ENCODE measurements at places on chromosomes 4 and X.
A peak's percentile ranks its signal among the peaks of the same experiment; 100 is the strongest.

DNA sequence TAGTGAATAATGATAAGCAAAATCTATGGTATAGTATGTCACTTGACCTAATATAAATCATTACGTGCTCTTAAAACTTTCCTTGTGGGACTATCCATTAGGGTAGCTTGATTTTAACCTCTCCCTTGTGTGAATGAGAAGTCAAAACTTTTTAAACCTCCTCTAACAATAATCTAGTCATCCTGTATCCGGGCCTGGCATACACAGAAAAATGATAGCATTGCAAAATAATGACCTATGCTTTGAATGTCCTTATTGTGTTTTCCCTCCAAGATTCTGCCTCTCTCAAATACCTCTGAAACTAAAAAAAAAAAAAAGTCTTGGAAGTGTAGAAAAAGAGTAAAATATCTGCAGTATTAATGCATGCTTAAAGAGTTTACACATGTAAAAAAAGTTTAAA, 250.0 kb upstream of the NDST3 start:
- no peak for DNase-seq

- no peak for DNase-seq
These were observed 138.9 kb upstream of the INPP4B start for GRCh38 chr4:142984871-142985585.

- no peak for DNase-seq
These were observed 17.4 kb upstream of the DCAF8L1 start for GRCh38 chrX:27998666-27999065.

GRCh38 chrX:72107320-72107719, 24.4 kb downstream of the RTL5 start:
- no peak for DNase-seq

DNA sequence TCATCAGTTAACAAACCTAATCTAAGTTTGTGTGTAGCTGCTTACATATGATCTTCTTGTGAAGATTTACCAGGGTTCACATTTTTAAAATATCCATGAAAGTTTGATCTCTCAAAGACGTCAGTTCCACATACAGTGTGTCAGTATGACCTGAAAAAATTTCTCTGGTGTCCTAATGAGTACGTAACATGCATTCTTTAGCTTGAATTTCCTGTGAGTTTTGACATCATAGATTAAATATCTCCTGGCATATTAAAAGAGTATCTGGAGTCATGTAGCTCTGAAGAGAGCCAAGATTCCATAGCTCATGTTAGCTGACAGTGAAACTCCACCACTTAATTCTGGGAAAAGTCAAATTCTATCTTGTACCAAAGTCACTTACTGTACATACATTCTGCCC, 43.9 kb upstream of the PDLIM5 start:
- no peak for DNase-seq

GRCh38 chr4:151990201-151990600, 229.4 kb upstream of the GATB start:
- DNase-seq: no peak

DNA sequence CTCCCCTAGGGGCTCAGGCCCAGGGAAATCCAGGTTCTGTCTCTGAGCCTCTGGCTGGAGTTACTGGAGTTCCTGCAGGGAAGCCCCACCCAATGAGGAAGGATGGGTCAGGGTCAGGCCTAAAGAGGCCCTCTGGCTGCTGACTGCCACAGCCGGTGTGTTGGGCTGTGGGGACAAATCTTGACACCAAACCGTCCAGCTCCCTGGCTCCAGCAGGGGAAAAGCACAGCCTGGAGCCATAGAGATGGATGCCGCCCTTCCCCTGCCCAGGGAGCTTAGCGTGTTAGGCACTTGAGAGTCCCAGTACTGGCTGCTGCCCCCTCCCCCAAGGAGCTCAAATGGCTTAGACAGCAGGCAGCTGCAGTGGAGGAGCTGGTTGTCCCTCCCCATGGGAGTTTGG, 321.3 kb upstream of the LCORL start:
- DNase-seq: no peak

DNA sequence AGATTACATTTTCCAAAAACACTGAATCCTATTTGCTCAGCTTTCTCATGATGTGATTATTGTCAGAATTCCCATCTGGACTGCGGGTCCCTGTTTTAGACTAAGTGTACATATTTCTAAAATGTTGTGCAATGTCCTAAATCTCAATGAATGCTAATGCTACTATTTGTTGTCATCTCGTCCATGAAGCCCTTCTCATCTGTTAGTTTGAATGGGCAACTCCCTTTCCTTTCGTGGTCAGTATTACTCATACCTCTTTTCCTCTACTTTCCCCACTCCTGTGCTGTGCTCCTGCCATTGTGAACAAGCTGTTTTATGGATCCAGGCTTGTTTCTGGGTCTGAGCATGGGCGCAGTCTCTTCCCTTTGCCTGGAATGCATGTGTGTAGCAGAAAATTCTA, 91.0 kb downstream of the MID1 start:
- DNase-seq: no peak

GRCh38 chr4:187006189-187006618, 282.5 kb upstream of the FAT1 start:
- DNase-seq: no peak

- no peak for DNase-seq
These were observed 87.8 kb downstream of the SH3KBP1 start for GRCh38 chrX:19799319-19800182.

DNA sequence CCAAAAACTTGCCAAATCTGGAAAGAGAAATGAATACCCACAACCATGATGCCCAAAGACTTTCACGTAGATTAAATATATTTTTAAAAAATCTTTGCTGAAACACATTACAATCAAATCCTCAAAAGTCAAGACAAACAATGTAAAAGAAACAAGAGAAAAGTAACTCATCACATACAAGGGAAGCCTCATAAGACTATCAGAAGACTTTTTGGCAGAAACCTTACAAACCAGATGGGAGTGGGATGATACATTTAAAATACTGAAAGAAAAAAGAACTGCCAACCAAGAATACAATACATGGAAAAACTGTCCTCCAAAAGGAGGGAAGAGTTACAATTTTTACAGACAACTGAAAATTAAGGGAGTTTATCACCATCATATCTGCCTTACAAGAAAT, 319.0 kb upstream of the INTU start:
- DNase-seq: no peak

DNA sequence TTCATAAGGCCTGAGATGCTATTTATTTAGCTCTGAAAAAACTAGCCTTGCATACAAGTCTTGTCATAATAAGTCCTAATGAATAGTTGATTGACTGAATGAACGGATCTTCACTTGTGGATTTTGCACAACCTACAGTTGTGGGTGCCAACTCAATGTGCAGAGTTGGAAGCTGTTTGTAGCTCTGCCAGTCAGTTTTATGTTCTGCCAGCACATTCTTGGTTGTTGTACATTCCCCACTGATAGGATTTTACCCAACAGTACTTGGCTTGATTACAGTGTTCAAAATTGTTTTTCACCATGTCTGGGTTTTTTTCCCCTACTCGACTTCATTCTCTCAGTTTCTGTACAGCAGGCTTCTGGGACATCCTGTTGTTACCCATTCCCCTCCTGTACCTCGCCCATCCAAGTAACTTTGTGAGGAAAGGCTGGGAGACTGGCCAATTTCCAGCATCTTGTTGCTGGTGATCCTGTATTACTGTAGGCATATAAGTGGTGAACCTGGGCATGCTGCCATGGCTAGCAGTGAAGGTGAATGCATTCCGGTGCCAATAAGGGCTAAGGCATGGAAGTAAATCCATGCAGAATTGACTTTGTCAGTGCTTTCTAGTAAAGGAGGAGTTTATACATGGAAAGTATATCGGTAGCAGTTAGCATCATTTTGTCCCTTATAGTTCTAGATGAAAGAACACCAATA, 22.8 kb downstream of the IL1RAPL1 start:
- no peak for DNase-seq

- no peak for DNase-seq
These were observed 112.6 kb upstream of the TBL1X start for GRCh38 chrX:9352243-9352642.

- DNase-seq: no peak
These were observed 12.3 kb upstream of the TSR2 start for GRCh38 chrX:54427837-54428424.

DNA sequence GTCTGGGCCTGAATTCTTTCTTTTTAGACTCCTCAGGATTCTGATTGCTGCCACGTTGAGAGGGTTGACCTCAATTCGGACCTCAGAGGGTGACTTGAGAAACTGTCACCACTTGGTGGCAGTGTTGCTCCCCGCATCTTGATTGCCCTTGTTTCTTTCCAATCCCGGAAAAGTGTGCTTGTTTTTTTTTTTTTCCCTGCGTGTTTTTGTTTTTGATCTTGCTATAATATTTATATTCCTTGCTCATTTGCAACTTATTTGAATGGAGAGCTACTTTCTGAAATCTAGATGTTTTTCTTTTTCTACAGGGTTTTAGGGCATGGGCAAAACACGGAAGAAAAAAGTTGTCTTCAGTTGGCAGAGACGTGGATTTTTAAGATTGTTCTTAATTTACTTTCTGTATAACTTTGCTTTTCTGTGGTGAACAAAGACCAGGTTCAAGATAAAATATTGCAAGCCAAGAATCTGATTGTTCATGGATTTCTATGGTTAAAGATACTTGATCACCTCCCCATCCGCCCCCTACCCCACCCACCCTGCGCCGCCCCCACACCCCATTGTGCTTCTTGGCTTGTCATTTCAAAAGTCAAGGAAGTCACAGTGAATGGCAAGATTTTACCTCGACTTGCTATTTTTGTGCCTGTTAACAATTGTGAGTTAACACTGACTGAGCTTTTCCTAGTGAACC, 102.0 kb downstream of the PTTG2 start:
- DNase-seq: peak; percentile 81

GRCh38 chr4:20538905-20539304, 161.4 kb upstream of the PACRGL start:
- DNase-seq: no peak

GRCh38 chrX:72373136-72373535, 67.4 kb upstream of the CITED1 start:
- no peak for DNase-seq

DNA sequence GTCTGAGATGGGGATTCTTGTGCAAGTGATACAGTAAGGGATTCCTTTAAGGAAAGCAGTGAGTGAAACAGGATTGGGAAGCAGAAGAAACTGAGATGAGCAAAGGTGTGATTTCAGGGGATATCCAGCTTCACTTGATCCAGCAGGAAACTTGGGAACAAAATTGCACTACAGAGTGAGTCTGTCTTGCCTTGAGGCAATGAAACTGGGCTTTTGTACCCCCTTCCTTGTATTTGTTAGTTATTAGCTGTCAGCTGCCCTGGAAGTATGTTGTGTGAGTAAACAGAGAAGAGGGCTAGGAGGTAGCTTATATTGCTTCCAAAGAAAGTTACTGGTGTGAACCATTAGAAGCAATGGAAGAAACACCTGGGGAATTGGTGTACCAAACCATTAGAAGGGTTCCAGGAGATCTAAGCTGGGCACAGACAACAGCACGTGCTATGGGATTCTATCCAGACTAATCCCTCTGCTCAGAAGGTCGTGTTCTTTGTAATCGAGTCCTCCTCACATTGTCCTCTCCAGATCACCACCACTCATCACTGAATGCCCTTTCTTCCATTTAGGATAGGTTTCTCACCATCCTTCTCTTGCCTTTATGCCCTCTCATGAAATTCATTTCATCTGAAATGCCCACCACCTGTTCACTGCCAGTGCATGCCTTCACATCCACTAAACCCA, 76.0 kb downstream of the PDLIM5 start:
- no peak for DNase-seq

- DNase-seq: no peak
These were observed 68.7 kb upstream of the SPRY1 start for GRCh38 chr4:123327846-123328429.

- no peak for DNase-seq
These were observed 51.1 kb downstream of the SEC24D start for GRCh38 chr4:118784776-118785175.

DNA sequence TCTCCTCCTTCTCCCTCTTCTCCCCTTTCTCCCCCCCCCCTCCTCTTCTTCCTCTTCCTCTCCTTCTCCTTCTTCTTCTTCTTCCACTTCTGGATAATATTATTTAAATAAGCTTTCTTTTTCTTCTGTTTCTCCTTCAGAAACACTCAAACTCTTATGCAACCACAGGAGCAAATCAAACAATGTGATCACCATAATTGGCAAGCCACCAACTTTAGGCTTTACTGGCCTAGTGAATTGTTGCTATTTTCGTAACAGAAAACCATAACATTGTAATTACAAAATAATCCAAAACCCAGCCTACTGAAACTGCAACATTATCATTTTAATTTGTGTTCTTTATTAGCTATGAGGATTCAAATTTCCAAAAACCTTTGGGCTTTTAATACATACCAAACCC, 14.3 kb downstream of the DCAF8L1 start:
- DNase-seq: no peak

GRCh38 chrX:34559325-34559724, 97.8 kb downstream of the TMEM47 start:
- no peak for DNase-seq

Measured in tibial artery (tissue), 4 donors.